ENCODE measurements at places on chromosomes 5 and 9.

- no peak for DNase-seq
Observed at GRCh38 chr9:28688172-28688571, 1114.9 kb upstream of the C9orf72 start.

DNA sequence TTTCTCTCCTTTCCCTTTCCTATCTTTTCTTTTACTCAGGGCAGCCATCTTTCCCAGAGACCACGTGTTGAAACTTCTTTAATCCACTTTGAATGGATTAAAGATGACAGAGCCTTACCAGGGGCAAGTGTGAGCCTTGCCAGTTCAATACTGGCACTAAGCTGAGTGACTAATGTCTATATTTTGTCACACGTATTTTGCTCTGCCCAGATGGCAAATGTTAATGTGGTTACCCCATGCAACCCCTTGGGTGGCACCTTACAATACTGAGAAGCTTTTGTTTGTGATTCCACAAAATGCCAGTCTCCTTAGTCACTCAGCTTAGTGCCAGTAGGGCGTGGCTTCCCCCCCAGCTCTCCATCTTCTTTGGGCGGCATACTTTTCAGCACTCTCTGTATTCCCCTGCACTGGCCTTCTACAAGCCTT is 24.8 kb downstream of the ANXA1 start:
- no peak for DNase-seq

DNA sequence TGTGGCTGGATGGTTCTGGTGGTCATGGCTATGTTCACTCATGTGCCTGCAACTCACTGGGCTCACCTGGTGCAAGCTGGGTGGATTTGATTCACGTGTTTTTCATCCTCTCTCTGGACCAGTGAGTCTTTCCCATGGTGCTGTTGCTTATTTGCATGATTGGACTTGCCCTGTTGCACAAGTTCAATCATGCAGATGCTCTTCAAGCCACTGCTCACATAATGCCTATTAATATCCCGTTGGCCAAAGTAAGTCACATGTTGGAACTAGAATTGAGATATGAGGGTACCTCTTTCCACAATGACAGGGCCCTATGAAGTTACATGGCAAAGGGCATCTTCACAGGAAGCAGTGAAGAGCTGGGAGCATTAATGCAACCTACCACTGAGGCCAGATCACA is 26.5 kb upstream of the MROH2B start:
- no peak for DNase-seq

DNA sequence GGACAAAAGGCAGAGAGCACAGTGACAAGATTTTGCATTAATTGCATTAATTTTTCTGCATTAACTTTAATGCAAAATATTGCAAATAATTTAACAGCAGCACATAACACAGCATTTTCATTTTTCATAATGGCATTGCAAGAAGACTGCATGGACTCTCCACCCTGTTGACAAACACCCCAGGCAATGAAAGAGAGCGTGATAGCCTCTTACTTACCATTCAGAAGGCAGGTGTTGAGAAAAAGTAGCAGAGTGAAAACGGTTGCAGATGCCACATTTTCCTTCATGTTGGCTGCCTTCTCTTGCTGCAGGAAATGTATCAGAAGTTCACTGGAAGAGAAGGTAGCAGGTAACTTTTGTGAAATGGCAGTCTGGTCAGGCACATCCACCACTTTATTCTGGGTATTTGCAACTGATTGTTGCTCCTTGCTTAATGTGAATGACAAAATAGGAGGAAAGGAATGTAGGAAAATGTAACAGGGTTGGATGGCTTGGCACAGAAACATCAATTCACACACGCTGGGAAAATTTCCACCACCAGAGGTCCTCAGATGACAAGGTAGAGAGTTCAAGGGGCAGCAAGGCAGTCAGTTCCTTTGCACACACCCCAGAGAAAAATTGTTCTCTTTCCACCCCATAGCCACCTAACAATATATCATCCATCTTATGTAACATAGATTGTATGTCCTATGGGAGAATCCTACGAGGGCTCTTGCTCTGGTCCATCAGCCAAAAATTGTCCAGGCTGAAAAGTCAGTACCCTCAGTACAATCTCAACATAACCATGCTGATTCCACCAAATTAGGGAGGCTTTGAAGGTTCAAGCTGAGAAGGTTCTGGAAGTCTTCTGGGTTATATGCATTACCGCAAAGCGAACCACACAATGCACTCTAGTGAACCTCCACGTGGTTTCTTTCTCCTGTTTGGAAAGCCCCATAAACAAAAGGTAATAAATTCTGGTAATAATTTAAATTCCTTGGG is 41.9 kb upstream of the AGXT2 start:
- DNase-seq, result peak; percentile 17

DNA sequence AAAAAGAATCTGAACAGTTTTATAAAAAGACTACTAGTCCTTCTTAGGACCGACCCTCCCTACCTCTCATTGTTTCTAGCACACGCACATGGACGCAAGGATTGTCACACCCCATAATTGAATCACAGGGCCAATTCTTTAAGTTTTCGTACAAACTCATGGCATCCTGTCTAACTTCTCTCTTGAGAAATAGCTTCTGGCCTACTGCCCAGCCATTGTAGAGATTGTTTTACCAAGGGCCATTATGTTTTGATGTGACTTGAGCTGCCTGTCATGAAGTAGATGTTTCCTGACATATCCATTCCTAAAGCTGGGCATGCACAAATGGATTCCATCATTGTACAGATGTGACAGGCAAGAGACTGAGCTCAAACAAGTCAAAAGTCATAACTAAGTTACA is 1672.1 kb upstream of the C9orf72 start:
- DNase-seq, result no peak

DNA sequence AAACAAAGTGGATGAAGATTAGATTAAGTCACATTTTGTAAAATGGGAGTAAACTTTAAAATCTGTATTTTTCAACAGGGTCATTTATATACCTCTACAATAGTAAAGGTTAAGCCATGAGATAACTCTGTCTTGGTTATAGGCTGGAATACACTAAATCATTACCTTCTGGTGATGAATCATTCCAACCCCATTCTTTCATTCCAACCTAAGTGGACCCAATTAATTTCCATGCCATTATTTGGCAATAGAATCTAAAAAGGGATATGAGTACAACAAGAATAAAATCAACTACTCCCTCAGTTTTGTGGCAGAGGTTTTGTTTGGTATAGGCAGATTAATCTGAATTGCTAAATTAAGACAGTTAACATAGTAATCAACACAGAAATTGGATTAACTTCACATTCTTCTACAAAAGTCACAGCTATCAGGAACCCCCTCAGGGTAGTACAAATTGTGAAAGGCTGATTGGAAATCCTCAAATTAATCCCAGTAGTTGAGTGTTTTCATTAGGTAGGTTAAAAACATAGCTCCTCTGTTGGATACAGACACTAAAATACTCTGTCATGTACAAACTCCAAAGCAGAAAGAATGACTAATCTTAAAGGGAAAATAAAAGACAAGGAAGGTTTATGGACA is 54.2 kb downstream of the ELAVL2 start:
- no peak for DNase-seq

- no peak for DNase-seq
Observed at GRCh38 chr5:80064124-80064523, 29.0 kb downstream of the THBS4 start.

- DNase-seq, result peak; percentile 40
Observed at GRCh38 chr9:120876842-120877240, at the start of gene PHF19. PHF19 (minus strand) TSS chr9:120877188; CDS start chr9:120874741, 2,447 bp downstream.

GRCh38 chr5:91156242-91156641 is 226.9 kb downstream of the ARRDC3 start:
- DNase-seq, result no peak

- peak; percentile 61 for DNase-seq
Observed at GRCh38 chr5:119452373-119453039, at the start of gene HSD17B4. HSD17B4 (plus strand) TSS chr5:119452497; CDS start chr5:119452576, 79 bp downstream.

Measured in NCI-H1092 (cell line).